ENCODE measurements at places on chromosomes 2 and 18.

DNA sequence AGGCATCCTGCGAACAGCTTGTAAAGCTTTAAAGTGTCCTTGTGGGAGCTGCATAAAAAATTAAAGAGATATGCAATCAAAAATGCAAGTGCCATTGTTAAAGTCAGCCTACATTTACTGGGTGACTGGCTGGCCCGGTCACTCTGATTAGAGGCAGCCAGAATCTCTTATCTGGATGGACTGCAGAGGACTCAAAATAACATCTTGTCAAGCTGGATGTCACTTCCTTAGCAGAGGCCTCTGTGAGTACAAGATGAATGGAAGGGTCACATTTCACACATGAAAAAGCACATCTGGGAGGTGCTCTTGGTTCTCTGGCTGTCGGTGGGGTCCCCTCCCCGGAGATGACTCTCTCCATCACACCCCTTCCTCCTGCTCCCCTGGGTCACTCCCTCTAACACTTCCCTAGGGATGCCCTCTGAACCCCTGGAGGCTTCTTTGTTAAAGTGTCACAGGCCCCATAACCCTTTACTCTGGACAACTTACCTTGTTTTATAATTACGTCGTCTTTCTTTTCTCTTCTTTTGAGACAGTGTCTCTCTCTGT lies 122.1 kb downstream of the SH3BP4 start:
- no peak for DNase-seq

DNA sequence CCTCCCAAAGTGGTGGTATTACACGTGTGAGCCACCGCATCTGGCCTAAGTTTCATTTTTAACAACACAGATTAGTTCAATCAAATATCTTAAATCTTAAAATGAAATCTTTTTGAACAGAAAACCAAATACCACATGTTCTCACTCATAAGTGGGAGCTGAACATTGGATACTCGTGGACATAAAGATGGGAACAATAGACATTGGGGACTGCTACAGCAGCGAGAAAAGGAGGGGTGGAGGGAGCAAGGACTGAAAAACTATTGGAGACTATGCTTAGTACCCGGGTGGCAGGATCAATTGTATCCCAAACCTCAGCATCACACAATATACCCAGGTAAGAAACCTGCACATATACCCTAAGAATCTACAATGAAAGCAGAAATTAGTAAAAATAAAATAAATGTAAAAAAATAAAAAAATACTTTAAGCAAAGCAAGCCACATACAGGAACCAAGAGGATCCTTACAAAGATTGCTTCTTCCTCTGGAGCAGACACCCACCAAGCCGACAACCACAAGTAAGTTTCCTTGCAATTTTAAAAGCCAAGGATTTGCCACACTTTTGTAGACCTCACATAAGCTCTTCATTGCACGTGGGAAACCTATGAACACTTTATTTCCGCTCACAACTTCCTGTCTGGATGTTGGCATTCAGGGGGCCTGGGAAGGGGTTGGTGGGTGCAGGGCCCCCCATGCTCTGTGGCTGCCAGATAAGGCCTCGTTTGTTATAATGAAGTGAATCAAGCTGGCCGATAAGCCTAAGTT lies 147.9 kb downstream of the MYCN start:
- DNase-seq, result no peak

DNA sequence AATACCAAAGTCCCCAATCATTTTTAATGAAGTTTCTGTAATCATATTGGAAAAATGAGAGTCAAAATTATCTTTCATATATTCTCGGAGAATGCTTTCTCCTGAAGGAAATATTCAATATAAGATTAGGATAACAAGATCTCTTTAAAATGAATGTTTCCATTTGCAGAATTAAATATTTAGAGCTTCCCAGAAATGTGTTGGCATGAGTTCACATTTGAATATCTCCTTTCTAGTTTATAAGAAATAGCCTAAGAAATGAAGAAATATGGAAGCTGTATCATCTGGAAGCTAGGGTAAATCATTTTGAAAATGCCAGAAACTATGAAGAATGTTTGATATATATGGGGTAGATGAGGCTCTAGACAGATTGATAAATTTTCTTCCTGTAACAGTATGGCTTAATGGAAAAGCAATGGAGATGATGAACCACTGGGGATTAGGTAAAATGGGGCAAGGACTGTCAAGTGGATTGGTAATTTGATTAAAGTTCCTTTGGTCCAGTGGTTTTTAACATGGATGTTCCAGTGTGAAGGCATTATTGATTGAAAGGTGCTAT lies 184.6 kb upstream of the ZNF804A start:
- no peak for DNase-seq

GRCh38 chr2:223797811-223798721 lies 39.3 kb downstream of the AP1S3 start:
- no peak for DNase-seq

DNA sequence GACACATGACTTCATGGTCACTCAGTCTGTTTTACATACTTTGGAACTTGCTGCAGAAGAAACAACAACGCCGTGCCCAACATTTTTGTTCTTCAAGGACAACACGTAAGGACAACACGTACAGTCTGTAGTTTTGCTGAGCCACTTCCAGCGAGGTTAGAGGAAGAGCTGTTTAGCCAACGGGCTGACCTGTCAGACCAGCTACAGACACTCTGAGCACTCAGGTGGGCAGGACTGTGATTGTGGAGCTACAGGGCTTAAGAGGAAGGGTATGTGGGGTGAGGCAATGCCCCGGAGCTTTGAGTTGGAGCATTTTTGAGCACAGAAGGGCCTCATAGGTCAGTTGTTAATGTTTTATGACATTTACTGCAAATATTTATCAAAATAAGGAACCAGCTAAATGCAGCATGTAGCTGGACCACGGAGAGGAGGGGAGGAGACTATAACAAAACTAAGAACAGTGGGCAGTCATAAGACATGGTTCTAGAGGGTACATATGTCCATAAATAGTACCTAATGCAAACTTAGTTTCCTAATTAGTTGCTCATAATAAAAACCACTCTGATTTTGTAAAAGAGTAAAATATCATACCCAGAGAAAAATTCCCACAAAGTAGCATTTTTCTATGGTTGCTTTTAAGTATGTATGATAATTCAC lies 26.3 kb upstream of the NPC1 start:
- DNase-seq, result no peak

DNA sequence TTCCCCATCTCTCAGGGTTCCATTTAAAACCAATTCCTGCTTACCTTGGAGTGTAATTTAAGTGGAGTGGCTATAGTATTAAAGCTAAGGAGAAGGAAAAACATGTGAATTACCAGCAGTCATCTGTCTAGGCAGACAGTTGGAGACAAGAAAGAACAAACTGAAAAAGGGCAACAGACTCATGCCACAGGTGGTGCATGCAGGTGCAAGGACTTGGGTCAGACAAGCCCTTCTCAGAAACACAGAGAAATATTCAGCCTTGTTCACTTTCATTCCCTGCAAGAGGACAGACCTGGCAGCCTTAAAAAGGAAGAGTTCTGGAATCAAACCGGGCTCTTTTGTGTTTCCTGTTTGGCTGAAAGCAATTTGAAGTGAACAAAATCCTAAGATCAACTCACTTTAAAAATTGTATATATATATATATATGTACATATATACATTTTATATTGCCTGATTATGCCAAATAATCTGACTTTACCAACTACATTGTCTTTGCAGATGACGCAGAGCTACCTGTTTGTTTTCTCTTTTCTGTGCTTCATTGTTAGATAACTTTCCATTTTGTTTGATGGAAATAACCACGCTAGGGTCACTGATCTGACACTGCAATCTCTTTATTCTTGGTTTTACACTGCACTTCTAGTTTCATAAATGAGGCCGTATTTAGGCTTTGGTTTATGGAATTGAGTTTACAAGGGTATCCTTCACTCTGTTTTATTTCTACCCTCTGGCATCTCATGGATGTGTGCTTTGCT lies 35.1 kb upstream of the VPS54 start:
- no peak for DNase-seq

DNA sequence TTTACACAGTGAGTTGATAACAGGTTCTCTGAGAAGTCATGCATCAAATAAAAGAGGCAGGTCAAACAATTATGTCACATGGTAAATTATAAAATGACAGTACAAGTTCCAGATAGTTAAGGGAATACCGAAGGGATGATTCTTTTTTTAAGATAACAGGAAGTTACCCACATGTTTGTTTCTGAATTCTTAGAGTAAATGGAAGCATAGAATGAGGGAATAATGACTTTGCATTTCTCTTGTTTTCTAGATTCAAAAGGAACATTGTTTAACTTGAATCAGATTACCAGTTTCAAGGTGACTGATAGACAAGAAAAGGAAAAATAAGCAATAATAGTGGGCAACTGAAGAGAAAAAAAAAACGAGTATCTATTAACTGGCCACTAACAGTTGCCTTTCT lies 124.5 kb downstream of the MIB1 start:
- no peak for DNase-seq

GRCh38 chr2:62672601-62673000 lies 32.9 kb upstream of the EHBP1 start:
- DNase-seq, result no peak

GRCh38 chr18:3498698-3499471 lies 48.9 kb downstream of the TGIF1 start:
- DNase-seq, result no peak
